ENCODE measurements at places on chromosomes 13 and 19.

DNA sequence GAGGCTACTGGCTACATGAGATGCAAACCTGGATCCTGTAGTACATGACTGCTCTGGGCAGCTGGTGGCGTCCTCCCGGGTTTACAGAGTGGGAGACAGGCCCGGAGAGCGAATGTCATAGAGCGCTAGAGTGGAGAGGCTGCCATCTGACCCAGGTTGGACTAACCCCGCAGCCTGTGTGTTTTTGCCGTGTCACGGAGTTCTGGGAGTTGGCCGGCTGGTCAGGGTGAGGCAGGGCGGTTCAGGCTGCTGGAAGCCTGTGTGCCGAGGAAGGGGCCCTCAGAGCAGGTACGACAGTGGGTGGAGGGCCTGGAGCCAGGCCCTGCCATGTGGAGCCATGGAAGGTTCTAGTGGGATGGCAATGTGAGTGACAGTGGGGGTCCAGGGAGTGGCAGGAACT is 12.5 kb downstream of the CRTC1 start:
- no peak for DNase-seq

- no peak for DNase-seq
Measured at GRCh38 chr13:24842549-24843274, 78.7 kb downstream of the RNF17 start.

- peak; percentile 70 for DNase-seq
Measured at GRCh38 chr19:32339988-32340874, 5.2 kb upstream of the ZNF507 start.

DNA sequence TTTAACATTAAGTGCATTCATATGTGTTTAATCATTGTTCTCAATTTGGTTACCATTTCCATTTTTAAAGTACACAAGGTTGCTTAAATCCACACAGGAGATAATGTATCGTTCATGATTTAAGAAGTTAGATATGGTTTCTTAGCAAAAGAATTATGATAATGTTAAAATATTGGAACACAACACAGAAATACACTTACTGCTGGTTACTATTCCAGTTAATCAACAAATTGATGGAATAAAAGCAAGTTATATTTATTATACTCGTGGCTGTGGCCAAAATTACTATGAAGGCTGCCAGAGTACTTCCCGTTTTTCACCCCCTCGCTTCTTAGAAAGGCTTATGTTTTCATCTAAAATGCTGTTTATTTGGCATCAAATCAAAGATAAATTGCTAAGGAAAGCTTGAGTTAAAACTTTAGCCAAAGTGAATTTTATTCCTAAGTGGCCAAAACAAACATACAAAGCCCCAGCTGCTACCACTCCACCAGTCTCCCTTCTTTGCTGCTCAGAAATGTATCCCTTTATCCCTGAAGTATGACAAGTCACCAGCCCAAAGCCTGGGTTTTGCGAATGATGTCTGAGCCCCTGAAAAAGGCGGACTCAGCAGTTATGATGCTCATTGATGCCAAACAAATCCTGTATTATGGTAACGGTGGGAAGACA is 27.7 kb downstream of the LCP1 start:
- DNase-seq, result no peak

GRCh38 chr13:30111810-30112209 is 195.5 kb downstream of the KATNAL1 start:
- no peak for DNase-seq

DNA sequence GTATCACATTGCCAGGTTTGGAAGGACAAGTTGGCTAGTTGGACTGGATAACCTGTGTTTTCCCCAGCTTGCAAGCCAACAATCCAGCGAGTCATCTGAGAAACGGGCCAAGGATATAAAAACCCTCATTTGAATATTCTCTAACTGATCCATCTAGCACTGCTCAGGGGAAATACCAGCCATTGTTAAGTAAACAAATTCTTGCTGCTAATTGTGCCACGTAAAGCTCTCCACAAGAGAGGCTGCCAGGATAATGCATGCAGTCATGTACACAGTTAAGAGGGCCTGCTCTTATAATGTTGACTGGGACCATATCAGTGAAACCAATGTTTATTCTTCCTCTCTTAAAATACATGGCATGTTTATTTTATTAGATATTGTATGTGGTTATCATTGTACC is 663.2 kb upstream of the SGCG start:
- DNase-seq, result no peak

DNA sequence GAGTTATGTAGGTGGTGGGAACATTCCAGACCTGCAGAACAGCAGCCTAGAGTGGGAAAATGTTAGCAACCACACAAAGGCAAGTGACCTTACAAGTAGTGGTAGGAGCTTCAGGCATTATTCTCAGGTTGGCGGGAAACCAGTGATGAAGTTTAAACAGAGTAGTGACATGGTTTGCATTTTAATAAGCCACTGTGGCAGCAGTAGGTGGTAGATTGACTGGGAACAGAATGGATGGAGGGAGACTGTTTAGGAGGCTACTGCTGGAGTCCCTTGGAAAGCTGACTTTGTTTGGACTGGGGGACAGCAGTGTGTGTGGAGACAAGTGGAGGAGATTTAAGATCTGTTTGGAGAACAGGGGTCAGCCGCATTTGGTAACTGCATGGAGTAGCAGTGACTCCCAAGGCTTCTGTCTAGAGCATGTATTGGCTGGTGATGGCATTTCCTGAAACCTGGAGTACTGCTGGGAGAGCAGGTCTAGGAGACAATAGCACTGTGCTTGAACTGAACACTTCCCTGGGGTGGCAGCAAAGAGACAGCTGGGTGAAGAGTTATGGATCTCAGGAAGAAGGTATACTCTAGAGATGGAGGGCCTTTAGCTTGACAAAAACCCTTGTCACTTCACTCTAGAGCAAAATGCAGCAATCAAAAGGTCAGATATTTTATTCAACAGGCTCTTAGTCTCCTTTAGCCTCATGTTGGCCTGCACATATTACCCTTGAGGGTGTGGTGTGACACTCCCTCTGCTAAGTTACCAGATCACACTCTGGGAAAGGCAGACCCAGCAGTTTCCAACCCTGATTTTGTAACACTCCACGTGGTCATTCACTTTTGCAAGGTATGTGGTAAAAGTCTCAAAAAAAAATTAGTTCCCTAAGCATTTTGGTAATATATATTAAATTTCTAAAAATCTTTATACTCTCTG is 70.3 kb downstream of the DHRS12 start:
- no peak for DNase-seq

GRCh38 chr13:97880311-97880675 is 73.2 kb upstream of the IPO5 start:
- no peak for DNase-seq

- no peak for DNase-seq
Measured at GRCh38 chr13:112441779-112442310, 65.7 kb downstream of the SPACA7 start.

DNA sequence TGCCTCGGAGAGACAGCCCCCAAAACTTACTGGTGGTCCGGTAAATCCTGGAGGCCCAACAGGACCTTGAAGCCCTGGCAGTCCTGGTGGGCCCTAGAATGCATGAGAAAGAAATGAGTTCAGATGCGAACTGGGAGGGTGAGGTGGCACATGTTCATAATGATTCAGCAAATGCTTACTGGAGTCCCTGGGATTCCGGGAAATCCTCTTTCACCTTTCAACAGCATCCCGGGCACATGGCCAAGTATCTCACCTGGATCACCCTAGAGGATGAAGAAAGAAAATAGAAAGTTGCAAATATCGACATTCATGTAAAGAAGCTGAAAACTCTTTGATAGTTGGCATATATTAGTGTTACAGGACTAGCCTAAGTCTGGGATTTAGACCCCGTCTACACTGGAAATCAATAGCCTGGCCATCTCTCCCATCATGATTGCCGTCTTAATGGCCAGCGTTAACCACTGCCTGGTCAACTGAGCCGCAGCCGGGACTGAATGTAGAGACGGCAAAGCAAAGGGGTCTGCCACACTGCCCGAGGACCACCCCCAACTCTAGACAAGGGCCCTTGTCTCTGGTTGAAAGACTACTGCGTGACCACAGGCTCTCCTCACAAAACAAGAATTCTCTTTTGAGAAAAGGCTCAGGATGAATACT is 96.9 kb downstream of the COL4A1 start:
- no peak for DNase-seq

GRCh38 chr13:97873398-97873797 is 80.1 kb upstream of the IPO5 start:
- DNase-seq, result no peak

DNA sequence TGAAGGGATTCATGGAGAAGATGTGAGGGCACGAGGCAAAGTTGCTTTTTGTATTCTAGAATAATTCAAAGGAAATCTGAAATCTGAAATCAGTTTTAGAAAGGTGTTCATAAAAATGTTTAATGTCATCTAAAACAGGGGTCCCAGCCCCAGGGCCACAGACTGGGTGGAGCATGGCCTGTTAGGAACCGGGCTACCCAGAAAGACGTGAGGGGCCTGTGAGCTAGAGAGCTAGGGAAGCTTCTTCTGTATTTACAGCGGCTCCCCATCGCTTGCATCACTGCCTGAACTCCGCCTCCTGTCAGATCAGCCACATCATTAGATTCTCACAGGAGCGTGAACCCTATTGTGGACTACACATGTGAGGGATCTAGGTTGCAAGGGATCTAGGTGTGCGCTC is 151.2 kb downstream of the USP12 start:
- no peak for DNase-seq

GRCh38 chr13:100724568-100724967 is 50.0 kb upstream of the TMTC4 start:
- DNase-seq, result no peak

DNA sequence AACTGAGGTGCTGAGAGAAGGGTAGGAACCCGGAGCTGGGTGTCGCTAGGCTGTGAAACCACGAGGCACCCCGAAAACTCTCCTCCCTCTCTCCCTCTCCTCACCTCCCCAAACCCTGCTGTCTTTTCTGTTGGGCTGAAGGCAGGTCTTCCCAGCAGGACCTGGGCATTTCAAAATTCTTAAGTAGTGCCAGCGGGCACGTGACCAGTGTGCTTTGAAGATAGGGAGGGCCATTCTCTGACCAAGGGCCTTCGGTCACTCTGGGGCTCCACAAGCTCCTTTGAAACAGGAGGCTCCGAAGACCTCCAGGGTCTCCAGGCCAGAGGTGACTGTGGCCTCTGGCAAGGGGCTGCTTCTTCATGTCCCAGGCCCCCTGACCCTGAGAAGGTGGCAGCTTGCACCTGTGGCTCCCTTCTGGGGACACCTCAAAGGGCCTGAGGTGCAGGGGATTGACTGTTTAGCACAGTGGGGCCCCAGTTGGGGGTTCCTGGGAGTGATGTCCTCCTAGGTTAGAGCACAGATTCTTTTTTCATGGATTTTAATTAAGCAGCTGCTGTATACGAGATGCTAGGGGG is 48.3 kb downstream of the DNM2 start:
- no peak for DNase-seq

DNA sequence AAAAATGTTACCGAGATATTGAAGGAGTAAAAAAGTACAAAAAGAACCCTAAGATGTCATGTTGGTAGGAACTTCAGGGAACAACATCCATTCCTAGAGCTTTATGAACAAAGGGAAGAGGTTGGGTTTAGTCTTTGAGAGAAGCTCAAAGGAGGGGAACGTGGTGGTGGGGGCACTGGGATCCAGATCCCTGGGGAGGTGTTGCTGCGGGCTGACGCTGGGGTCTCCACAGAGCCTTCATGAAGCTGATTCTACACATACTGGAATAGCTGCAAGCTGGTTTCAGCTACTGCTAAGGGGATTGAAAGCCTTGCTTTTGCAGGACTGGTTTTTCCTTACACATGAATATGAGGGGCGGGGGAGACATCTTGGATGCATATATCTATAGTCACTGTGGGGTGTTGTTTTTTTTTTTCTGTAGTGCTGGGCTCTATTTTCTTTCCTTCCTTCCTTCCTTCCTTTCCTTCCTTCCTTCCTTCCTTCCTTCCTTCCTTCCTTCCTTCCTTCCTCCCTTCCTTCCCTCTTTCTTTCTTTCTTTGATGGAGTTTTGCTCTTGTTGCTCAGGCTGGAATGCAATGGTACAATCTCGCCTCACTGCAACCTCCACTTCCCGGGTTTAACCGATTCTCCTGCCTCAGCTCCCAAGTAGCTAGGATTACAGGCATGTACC is 6.5 kb upstream of the MZF1 start:
- DNase-seq, result no peak

DNA sequence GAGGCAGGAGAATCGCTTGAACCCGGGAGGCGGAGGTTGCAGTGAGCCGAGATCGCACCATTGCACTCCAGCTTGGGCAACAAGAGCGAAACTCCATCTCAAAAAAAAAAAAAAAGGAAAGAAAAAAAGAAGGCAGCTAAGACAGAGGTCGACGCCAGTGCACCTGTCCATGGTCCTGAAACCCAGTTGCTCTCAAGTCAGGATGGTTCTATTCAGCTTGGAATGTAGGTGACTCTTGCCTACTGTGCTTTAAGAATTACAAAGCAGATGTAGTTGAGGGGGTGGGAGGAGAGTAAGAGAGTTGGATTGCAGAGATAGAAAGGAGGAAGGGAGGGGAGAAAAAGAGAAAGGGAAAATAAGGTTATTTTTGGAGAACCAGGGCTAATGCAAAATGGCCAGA is 18.7 kb downstream of the CACNG7 start:
- DNase-seq, result no peak

GRCh38 chr13:98083507-98083906 is 59.4 kb upstream of the FARP1 start:
- DNase-seq, result no peak

DNA sequence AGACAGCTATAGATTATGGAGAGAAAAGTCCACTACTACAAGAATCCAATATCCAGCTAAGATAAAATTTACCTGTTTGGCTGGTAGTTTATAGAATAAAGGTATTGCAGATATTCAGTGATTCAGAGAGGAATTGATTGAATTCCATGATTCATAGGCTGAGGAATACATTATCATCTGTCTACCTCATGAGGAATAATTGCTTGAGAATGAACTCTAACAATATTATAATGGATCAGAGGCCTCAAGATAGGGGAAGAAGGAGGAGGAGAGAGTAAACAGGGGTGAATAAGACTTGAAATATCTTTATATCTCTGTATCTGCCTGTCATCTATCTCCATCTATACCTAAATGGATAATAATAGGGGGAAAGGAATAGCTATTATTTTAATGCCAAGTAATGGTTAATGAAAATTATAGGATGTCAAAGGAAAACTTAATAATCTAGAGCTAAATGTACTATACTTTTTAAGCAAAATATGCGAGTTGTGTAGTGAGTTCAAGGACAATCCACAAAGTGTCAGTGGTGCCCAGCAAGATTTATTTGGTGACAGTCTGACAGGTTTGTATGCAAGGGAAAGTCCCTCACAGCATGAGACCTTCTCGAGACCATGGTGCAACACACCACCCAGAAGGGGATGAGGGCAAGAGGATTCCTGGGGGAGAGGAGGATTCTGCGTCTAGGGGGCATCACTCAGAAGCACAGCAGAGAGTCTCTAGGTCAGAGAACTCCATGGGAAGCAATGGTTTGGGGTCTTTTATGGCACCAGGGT is 224.5 kb downstream of the GPC5 start:
- no peak for DNase-seq

- peak; percentile 73 for DNase-seq
Measured at GRCh38 chr19:4380254-4380727, 20.1 kb downstream of the SH3GL1 start.
